Activated CD4-positive, alpha-beta T cell treated with anti-CD3 and anti-CD28 coated beads for 36 hours (primary cell): ENCODE measurements at places on chromosomes 5 and 9. TPM values are rescaled to one million over a fixed set of nuclear protein-coding genes. Genes with fewer than 3 reads are reported as not detected.
A peak's percentile ranks its signal among the peaks of the same experiment; 100 is the strongest.

DNA sequence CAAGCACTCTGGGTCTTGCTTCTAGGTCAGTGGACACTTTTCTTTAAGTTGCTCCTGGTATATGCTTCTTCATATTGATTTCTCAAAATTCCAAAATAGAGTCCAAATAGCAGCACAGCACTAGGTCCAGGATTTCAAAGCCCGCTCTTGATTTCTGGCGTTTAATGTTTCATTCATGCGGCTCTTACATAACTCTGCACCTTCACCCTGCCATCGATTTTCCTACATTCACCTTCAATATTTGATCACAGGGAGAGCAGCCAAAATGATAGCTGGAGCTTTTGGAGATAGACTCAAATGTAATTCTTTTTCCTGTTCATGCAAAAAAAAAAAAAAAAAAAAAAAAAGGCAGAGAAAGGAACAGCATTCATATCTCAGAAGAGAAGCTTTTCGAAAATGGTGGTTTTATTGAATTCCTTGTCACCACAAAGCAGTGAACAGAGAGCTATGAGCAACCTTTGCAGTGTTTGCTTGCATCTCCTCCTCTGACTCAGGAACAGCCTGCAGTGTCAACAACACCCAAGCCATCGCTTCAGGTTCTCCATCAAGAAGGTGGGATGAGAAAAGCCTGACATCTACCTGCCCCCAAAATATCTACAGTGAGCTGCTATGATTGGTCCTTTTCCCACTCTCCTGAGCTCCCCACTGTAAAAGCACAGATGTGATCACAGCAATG lies 97.8 kb downstream of the MED10 start:
- H3K36me3 ChIP-seq: no peaks in the 10 kb centered on the region
- peaks cover 4% of the 10 kb centered on the region for H3K4me1 ChIP-seq
- H3K4me3 ChIP-seq: no peak overlapping the region
- peaks cover 31% of the 10 kb centered on the region for H3K27me3 ChIP-seq
- no peak overlapping the region for H3K27ac ChIP-seq

- no peaks in the 10 kb centered on the region for H3K36me3 ChIP-seq
- no peak for DNase-seq
- no peak overlapping the region for H3K27ac ChIP-seq
- H3K4me1 ChIP-seq: no peaks in the 10 kb centered on the region
These were observed 383.9 kb downstream of the TLR4 start for GRCh38 chr9:118088090-118088489.

GRCh38 chr9:9754186-9754585 lies 858.6 kb downstream of the PTPRD start:
- no peaks in the 10 kb centered on the region for H3K4me1 ChIP-seq
- H3K36me3 ChIP-seq: no peaks in the 10 kb centered on the region
- no peak overlapping the region for H3K27ac ChIP-seq
- H3K27me3 ChIP-seq: no peaks in the 10 kb centered on the region
- H3K4me3 ChIP-seq: no peak overlapping the region

DNA sequence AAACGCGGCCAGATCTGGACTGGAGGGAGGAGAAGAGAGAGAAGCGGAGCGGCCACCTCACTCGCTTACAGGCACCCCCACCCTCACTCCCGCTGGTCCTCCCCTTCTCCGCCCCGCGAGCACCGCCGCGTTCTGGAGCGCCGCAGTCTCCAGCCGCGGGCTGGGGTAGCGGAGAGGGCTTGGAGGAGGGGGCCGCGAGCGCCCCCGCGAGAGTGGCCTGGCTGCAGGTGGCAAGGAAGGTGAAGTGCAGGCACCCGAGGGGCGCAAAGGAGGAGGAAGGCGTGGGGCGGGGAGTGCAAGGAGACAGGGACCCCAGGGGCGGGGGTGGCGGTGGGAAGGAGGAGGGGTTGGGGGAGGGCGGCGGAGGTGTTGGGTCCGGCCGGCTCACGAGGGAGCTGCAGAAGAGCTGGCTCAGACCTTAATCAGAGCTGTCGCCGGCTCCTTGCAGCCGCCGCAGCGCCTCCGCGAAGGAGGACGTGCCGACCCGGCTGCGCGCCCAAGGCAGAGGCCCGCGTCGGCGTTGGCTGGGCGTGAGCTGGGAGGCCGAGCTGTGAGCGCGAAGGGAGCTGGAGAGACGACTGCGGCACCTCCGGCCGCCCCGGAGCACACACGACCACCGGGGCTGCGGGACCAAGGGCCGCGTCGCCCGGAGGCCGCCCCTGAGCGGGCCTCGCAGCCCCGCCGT lies at the start of gene DMRT3:
Gene DMRT3 (plus strand): TSS at position 398 of the 685 bp plus-strand sequence. CDS start 347 bp downstream, outside the sequence.
- peaks cover 7% of the 10 kb centered on the region for H3K4me1 ChIP-seq
- H3K36me3 ChIP-seq: no peaks in the 10 kb centered on the region
- H3K4me3 ChIP-seq: no peak within 1 kb of the TSS
- no peak within 1 kb of the TSS for H3K27ac ChIP-seq
- peak; percentile 32 for DNase-seq

- no peaks in the 10 kb centered on the region for H3K4me1 ChIP-seq
- peaks cover 3% of the 10 kb centered on the region for H3K27me3 ChIP-seq
- H3K36me3 ChIP-seq: peaks cover 2% of the 10 kb centered on the region
- no peak overlapping the region for H3K27ac ChIP-seq
- no peak for DNase-seq
- H3K4me3 ChIP-seq: no peak overlapping the region
These were observed 161.8 kb upstream of the IRX2 start for GRCh38 chr5:2913281-2913680.

GRCh38 chr5:62718324-62718723 lies 139.7 kb downstream of the LRRC70 start:
- no peak overlapping the region for H3K27ac ChIP-seq
- peaks cover 15% of the 10 kb centered on the region for H3K27me3 ChIP-seq
- H3K4me3 ChIP-seq: no peak overlapping the region
- peak; percentile 8 for DNase-seq

GRCh38 chr9:128409978-128410377 lies 10.7 kb upstream of the CERCAM start:
- no peaks in the 10 kb centered on the region for H3K36me3 ChIP-seq
- no peak overlapping the region for H3K4me3 ChIP-seq
- no peak for DNase-seq
- H3K4me1 ChIP-seq: no peaks in the 10 kb centered on the region
- peaks cover 34% of the 10 kb centered on the region for H3K27me3 ChIP-seq

DNA sequence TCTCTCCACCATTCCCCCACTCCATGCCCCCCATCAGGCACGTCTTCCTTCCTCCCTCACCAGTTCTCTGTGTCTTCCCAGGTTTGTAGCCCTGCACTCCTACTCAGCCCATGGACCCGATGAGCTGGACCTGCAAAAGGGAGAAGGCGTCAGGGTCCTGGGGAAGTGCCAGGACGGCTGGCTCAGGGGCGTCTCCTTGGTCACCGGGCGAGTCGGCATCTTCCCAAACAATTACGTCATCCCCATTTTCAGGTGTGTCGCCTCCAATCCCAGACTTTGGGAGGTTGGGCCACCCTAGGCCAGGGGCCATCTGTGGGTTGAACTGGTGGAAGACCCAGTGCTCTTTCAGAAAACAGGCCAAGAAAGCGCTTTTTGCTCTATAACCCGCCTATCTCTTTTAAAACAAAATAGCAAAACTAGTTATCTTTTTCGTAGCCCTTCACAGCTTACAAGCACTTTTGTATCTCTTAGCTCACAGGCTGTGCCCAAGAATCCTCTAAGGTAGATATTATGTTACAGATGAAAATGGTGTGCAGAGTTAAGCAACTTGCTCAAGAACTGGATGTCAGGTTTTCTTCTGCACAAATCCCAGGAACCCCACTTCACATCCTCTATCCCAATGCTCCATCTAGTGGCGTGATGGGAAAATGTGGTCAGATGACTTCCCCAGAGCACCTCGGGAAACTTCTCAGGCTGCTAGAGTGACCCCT lies 56.2 kb downstream of the PLAC8L1 start:
- no peak overlapping the region for H3K27ac ChIP-seq
- no peaks in the 10 kb centered on the region for H3K4me1 ChIP-seq
- no peak overlapping the region for H3K4me3 ChIP-seq
- DNase-seq: peak; percentile 58

SUSD3 gene
- total RNA-seq: 51.4 TPM

GRHPR gene
- 74.4 TPM for total RNA-seq

DNA sequence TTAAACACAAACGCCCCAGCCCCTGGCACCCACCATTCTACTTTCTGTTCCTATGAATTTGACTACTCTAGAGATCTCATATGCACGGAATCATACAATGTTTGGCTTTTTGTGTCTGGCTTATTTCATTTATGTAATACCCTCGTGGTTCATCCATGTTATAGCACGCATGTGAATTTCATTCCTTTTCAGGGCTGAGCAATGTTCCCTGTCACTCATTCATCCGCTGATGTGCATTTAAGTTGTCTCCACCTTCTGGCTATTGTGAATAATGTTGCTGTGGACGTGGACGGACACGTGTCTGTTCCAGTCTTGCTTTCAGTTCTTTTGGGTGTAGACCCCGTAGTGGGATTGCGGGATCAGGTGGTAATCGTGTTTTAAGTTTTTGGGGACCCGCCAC lies 79.9 kb upstream of the BARHL1 start:
- no peak overlapping the region for H3K27ac ChIP-seq
- H3K36me3 ChIP-seq: no peaks in the 10 kb centered on the region
- DNase-seq: no peak
- no peak overlapping the region for H3K4me3 ChIP-seq
